ENCODE measurements at places on chromosomes 4 and X.

DNA sequence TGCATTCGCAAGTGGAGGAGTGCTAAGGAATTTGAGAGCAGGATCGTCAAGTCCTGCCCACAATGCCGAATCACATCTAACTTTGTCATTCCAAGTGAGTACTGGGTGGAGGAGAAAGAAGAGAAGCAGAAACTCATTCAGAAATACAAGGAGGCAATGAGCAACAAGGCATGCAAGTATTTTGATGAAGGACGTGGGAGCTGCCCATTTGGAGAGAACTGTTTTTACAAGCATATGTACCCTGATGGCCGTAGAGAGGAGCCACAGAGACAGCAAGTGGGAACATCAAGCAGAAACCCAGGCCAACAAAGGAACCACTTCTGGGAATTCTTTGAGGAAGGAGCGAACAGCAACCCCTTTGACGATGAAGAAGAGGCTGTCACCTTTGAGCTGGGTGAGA is 100.2 kb upstream of the MED14 start:
- no peak for DNase-seq

GRCh38 chr4:6267573-6267972 is 2.1 kb upstream of the WFS1 start:
- DNase-seq: no peak

GRCh38 chr4:98977557-98977956 is 18.0 kb upstream of the METAP1 start:
- no peak for DNase-seq

GRCh38 chrX:96464880-96465558 is 219.6 kb upstream of the DIAPH2 start:
- DNase-seq: no peak

DNA sequence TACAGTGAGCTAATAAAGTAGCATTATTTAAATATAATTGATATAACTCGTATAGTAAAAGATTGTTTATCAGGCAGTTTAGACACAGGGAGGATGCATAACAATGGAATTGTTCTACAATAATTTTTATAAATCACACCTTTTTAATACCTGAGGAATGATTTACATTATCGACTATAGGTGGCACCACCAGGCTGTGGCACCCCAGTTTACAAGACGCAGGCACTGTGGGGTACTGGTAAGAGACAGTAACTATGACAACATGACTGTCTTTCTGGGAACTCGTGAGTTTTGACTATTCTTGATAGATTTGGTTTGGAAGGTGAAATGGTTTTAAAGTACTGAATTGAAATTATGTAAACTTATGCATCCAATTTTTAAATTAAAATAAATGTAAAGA is 27.1 kb upstream of the STBD1 start:
- DNase-seq: no peak

GRCh38 chr4:100063355-100063754 is 113.3 kb upstream of the H2AZ1 start:
- peak; percentile 25 for DNase-seq

GRCh38 chrX:70525733-70526132 is 81.1 kb downstream of the DLG3 start:
- peak; percentile 3 for DNase-seq

GRCh38 chr4:88320224-88320779 is 35.9 kb upstream of the PPM1K start:
- DNase-seq: no peak

GRCh38 chr4:112895811-112896608 is 153.4 kb upstream of the ANK2 start:
- DNase-seq: no peak

GRCh38 chr4:87416965-87417364 is 5.4 kb upstream of the NUDT9 start:
- no peak for DNase-seq

DNA sequence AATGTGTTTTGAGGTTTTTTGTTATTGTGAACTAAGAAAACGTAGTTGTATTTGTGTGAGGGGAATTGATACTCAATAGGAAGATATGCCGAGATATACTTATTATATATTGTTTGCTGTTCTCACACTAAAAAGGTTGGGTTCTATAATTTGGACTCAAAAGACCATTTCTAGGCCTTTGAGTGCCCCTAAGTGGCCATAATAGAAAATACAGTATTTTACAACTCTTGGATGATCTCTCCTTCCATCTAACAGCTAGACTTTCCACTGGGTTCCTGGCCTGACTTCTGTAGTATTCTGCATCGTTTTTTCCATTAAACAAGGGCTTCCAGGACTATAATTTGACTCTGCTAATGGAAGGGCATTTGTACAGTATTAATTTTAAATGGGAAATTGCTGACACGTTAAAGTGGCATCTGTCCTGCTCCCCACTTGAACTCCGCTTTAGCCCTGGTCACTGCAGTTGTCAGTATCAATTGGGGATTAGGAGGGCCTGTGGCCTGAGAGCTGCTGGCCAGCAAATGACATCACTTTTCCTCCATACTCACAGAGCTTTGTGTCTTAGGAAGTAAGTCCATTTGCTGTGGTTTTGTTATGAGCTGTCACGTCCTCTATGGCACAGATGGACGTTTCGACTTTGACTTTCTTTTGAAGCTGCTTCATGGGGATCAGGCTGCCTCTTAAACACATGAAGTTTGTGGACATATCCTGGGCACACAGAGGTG is 176.9 kb downstream of the SLIT2 start:
- DNase-seq: no peak

All from LNCaP clone FGC (cell line).